ENCODE measurements at places on chromosomes 7 and 10. TPM values are rescaled to one million over a fixed set of nuclear protein-coding genes. Genes with fewer than 3 reads are reported as not detected.

GRCh38 chr10:45454859-45455258, 80.8 kb downstream of the ALOX5 start:
- DNase-seq, result no peak

- DNase-seq, result no peak
Observed at GRCh38 chr10:7015457-7015856, 395.4 kb downstream of the SFMBT2 start.

Gene SLC16A9
- polyA plus RNA-seq, result 2.0 TPM

DNA sequence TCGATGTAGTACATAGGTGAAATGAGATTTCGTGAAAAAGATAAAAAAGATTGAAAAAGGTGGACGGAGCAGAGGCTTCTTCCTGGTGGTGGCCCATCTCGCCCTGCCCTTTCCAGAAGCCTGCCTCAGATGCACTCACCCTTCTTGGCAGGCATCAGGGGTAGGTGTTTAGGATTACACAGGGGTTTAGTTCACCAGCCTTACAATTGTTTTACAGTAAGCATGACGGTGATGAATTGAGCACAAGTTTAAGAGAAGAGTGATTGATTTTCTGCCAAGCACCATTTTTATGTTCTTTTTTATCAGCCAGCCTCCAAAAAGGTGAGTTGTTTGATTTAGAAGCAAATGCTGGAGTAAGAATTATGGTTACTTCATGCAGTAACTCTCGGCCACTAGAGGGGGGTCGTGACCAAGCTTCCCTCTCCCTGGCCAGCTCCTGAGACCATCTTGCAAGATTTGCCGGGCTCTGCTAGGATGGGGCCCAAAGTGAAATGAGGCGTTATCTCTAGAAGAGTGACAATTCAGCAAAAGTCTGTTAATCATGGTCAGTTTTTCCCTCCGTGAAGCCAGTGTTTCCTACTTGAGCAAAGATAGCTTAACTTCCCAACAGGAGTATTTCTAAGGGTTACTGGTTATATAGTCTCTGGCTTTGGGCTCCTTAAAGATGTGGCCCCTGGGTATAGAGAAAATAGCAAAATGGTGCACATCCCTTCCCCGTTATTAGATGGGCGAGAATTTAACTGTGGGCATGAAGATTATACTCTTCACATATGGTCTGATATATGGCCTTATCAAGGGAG, 228.8 kb downstream of the BMPER start:
- DNase-seq, result peak; percentile 85

Gene MYH16
- not detected for polyA plus RNA-seq

DNA sequence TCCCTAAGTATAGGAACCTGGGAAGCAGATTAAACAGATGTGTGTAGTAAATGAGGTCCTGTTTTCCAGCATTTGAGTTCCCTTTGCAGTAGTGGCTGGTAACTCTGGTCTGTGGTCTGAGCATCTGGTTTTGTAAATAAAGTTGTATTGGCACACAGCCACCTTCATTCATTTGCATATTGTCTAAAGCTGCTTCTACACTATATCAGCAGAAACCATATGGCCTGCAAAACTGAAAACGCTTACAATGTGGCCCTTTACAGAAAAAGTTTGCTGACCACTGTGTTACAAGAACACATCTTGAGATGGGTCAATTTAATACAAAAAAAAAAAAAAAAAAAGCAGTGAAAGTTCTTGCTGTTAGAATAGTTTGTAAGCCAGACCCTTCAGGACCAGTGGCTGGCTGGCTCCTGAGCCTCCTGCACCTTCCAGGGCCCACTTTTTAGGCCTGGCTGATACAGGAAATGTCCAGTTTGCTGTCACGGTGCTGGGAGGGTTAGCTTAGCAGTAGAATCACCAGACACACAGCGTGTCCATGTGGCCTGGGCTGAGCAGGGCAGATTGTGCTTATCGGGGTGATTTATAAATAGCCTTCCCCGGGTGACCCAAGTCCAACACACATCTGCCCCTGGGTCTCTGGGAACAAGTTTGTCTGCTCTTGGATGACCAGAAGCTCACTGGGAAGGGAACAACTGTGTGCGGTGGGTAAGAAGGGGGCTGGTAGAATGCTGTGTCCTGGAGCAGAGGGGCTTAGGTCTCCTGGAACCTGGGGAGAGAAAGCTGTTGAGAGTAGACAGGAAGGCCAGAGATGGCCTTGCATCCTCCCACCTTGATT, 1.4 kb downstream of the C10orf71 start:
- peak; percentile 34 for DNase-seq

All from hepatocyte (in vitro differentiated cells).